DMS79 (cell line): ENCODE measurements at places on chromosomes 7 and 10.

- DNase-seq, result no peak
These were observed 16.5 kb upstream of the ARL4A start for GRCh38 chr7:12670743-12671520.

GRCh38 chr7:46512891-46513413 lies 591.9 kb upstream of the IGFBP3 start:
- no peak for DNase-seq

GRCh38 chr7:17530244-17530643 lies 231.8 kb downstream of the AHR start:
- DNase-seq, result no peak

DNA sequence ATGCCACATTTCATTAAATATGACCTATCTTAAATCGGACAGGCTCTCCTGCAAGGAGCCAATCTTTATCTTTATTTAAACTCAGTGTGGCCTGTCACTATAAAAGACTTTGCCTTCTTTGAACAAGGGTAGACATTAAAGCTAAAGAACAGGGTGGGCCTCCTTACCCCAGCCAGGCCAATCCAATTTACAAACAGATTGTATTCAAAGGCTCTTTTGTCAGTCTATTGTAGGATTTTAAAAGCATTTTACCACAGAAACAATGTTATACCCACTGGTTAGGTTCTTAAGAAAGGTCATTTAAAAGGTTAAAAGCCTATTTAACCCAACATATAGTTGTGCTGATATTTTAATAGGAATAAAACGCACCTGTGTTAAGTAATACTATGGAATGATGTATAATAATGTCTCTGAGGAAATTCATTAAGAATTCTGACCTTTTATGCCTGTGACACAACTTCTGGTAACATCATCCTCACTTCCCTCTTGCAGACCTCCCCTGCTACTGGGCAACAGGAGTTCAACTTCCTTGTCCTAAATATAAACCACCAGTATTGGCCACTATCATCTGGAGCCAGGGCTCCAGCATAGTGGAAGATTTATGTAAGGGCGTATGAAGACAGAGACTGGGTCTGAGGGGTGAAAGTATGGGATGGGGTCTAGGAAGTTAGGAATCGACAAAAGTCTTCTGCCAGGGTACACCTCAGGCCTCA lies 32.5 kb downstream of the MTERF1 start:
- no peak for DNase-seq

DNA sequence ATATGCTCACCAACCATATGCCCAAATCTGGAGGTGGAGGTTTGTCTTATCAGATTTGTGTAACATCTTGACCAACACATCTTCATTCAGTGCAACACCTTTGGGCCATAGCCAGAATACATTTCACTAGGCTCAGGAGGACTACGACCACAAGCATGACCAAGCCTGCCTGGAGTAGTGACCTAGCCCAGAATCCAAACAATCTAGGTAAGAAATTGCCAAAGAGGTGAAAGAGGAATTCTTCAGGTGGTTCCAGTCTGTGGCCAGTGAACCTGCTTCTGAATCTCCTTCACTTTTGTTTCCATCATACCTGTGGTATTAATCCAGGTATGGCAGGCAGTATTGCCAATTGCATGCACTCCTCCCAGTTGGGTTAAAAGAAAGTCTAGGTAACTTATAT lies 112.8 kb upstream of the RAB18 start:
- DNase-seq, result no peak

GRCh38 chr10:43322331-43322730 lies 49.1 kb upstream of the FXYD4 start:
- no peak for DNase-seq

DNA sequence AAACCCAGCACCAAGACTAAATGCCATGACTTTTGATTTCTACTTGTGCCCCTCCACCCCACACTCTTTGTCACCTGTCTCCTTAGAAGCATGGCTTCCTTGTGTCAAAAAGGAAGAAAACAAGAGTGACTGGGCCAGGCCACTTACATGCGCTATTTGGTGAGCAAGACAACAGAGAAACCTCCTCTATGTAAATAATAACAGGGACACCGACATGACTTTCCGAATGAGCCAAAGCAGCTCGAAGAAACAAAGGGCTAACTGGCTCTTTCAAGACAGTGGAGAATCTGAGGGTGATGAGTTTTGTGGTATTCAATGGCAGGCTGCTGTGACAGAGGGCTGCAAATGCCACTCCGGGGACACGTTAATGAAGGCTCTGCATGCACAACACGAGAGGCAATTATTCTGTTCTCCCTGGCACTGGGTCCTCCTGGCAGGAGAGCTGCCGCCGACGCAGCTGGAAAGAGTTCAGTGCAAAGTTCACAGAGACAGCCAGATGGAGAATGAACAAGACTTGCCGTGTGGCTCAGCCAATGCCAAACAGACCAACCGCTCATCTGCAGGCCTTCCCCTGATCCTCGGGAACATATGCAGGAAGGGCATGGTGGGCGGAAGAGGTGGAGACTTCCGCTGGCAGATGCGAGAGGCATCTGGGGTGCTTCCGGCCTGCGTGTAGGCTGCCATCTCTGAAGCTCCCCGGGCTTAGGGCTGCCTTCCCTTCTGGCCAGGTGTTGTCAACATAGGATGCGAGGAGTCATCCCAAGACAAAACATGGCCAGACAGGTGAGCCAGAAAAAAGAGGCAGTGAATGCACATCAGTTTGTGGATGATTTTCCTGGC lies 59.1 kb upstream of the SMNDC1 start:
- DNase-seq, result no peak

DNA sequence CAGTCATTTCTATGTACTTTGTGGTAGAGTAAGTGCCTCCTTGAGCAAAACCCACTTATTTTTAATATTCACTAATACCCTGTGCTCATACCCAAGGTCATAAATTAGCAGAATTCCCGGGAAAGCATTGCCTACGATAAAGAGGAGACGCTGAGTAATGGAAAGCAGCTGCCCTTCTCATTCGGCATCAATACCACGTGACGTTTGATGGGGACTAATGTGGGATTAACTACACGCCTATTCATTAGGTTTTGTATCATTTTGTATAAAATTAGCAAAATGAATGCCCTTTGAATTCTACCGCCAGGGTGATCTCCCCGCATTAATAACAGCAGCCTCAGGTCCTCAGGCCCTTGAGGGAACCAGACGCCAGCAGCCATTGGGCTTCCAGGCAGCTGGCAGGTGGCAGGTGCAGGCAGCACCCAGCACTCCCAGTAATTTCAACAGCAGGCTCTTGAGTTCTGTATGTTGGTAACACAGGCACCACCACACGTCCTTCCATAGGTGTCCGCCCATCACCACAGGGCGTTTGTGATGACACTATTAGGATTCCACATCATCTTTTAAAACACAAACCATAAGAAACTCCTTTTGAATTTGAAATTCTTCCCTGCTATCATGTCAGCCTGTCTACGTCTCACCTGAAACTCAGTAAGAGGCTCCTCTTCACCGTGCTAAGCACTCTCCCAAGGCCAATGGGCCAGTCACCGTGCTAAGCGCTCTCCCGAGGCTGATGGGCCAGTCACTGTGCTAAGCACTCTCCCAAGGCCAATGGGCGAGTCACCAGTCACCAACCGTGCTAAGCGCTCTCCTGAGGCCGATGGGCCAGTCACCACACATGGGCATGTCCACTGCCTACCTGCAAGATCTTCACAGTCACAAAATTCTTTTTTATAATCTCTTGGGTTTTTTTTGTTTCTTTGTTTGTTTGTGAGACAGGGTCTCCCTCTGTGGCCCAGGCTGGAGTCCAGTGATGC lies 509.4 kb downstream of the PTPRN2 start:
- peak; percentile 97 for DNase-seq

GRCh38 chr7:80918399-80918798 lies 452 bp downstream of the SEMA3C start:
- peak; percentile 53 for DNase-seq

GRCh38 chr7:1290679-1291356 lies 58.1 kb downstream of the UNCX start:
- no peak for DNase-seq

DNA sequence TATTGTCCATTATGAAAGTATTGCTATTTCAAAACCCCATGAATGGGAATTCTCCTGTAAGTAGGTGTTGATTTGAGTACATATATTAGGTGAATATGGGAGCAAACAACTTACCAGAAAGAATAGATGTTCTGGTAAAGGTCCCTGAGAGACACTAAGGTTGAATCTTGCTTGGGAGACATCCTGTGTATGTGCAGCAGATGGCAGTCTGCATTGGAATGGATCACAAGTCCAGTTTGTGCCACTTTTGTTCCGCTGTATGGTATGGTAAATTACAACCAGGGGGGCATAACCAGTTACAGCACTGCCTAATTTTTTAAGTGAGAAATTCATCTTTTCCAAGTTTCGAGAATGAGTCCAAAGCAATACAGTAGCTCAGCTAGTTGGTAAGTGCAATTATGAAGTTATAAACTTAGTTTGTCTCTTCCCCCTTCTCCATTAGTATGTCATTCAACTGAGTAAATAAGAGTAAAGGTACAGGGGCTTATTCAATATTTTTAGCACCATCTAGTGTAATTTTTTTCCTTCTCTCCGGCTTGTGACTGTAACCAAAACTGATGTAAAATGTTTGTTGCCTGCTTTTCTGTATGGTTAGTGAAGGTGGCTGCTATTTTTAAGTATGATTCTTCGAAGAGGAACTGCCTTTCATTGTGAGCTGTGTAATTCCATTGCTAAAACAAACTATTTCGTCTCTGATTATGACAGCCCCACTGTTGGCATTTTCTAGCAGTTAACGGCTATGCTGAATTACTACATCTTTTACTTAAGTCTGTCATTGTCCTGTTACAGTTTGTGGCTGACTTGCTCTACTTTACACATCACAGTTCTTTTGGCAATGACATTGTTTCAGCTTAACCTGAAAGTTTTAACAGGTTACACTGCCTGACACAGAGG lies 2.8 kb downstream of the MCU start:
- no peak for DNase-seq

DNA sequence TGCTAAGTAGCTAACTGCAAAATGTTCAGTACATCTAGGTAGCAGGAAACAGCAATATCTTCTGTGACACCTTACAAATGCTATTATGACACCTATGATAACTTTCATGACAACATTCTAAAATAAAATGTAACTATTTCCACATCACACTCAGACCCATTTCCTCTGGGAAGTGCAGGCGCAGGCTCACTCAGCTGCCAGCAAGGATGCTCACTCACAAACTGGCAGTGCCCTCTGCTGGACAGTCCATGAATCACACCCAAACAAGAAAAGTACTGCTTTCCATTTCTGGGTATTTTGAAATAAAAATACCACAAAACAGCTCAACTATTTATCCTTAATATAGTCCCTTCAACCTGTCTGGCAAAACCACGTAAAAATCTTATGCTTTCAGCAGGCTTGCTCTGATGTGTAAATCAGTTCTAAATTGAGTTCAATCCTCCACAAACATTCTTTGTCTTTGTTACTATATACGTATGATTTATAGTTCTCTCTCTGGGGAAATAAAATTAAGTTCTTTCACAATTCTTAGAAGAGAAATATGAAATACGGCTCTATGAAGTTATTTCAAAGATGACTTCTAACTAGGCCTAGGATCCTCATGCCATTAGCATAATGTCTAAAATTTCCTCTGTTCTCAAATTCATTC lies 176.6 kb downstream of the PARD3 start:
- no peak for DNase-seq

- DNase-seq, result no peak
These were observed 164.6 kb downstream of the SKAP2 start for GRCh38 chr7:26699766-26700165.

DNA sequence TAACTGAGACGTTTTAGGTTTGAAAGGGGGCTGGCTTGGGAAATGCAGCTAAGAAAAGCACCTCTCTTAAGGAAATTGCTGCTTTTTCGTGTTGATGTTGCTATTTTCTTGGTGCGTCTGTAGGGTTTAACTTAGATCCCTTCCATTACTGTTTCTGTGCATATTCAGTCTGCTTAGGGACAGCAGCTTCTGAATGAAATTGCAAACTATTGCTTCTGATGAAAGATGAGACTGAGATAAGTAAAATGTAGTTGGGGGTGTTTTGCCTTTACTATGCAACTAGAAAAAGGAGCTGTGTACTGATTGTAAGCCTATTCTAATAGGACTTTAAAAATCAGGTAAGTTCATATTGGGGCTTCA lies 772 bp downstream of the HDAC9 start:
- no peak for DNase-seq

DNA sequence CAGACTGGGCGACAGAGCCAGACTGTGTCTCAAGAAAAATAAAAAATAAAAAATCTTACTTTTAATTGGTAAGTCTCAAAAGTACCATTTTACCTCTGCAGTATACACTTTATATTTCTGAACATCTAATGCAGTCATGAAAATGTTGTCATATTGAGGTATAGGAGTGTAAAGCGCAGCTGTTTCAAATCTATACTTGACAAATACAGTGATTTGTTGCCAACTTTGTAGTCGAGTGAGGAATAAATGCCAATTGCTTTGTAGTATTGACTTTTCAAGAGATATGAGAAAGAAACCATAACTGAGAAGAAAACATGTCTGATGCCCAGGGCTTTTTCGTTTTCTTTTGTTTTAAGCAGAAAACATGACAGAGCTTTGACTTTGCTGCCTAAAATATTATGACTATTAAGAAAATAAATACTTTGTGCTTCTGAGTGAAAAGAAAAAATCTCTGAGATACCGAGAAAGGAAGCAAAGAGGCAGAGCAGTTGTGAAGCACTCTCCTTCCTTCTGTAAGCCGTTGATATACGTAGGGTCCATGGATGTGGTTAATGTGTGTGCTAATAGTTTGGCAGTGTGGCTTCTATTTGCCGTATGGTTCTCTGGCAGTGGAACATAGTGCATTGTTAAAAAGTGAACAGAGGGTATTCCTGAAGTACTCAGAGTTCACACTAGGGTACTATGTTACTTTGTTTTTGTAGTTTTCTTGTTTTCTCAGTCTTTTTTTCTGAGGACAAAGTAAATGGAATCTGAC lies 38.2 kb downstream of the AVL9 start:
- DNase-seq, result no peak

GRCh38 chr10:30088178-30088577 lies 28.8 kb upstream of the JCAD start:
- no peak for DNase-seq

- DNase-seq, result no peak
These were observed 126.0 kb upstream of the CALN1 start for GRCh38 chr7:72538147-72538546.

- DNase-seq, result no peak
These were observed 131.4 kb downstream of the ADAM12 start for GRCh38 chr10:126256864-126257263.

- no peak for DNase-seq
These were observed 65.0 kb downstream of the RBM33 start for GRCh38 chr7:155709453-155709852.

DNA sequence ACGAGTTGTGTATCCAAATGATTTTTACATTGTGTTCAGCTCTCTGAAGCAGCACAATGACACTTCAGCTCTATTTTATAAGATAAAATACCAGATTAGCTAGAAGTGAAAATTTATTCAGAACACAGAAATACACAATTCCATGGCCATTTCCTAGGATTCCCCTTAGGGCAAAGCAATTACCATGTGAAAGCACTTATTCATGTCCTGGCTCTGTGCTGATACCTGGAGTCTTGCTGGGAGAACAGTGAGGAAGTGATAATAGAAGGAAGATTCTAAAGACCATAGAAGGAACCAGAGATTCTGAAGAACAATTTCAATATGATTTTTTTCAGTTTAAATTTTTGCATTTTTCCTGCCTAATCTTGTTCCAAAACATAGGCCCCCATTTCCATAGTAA lies 657.4 kb upstream of the ZWINT start:
- no peak for DNase-seq
